ENCODE measurements at places on chromosomes 13 and 19. TPM values are rescaled to one million over a fixed set of nuclear protein-coding genes. Genes with fewer than 3 reads are reported as not detected.

Gene MAST1
- 5.6 TPM for total RNA-seq

Gene KLF2
- total RNA-seq, result 4.1 TPM

Gene PCDH17
- total RNA-seq, result not detected

Gene KIR2DL4
- not detected for total RNA-seq

Gene CAB39L
- total RNA-seq, result 3.3 TPM

Gene ZNF878
- total RNA-seq, result 4.9 TPM

Gene PPP1R13L
- 3.2 TPM for total RNA-seq

Gene LGALS4
- total RNA-seq, result 0.66 TPM

Gene OR7E24
- total RNA-seq, result not detected

Gene SHC2
- total RNA-seq, result 0.23 TPM

Gene SOX1
- total RNA-seq, result not detected

Gene GRIN2D
- total RNA-seq, result 0.03 TPM

All from SJCRH30 (cell line).